ENCODE measurements at places on chromosomes 4 and X. TPM values are rescaled to one million over a fixed set of nuclear protein-coding genes. Genes with fewer than 3 reads are reported as not detected.

Gene MMRN1
- total RNA-seq: 10.7 TPM

Gene HSD17B10
- total RNA-seq: 135 TPM

Gene TECRL
- total RNA-seq: not detected

DNA sequence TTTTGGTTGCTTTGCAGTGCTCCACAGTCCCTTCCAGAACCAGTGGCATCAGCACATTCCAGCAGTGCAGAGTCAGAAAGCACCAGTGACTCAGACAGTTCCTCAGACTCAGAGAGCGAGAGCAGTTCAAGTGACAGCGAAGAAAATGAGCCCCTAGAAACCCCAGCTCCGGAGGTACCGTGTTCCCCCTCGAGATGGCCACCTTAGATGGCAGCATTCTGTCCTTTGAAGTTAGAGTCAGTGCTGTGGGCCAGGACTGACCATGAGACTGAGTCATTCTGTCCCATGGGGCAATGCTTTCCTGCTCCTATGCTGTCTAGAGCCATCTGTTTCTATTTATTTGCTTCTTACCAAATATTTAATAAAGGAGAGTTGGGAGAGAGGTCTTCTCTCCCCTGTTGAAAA, 112.3 kb downstream of the KLHL8 start:
- DNase-seq: no peak

DNA sequence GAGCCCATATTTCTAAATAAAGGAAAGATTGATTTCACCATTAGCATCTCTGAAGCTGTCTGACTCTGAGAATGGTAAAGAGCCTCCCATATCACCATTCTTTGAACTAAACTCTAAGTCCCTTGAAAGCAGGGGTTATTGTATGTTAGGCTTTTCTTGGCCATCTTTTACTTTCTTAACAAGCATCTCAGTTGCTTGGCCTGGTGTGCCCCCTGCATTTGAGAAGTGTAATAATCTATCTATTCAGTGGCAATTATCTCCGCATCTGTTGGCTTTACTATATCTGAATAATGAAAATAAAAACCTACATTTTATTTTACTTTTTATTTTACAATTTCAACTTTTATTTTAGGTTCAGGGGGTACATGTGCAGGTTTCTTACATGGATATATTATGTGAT, 128.3 kb upstream of the ARMCX2 start:
- no peak for DNase-seq

DNA sequence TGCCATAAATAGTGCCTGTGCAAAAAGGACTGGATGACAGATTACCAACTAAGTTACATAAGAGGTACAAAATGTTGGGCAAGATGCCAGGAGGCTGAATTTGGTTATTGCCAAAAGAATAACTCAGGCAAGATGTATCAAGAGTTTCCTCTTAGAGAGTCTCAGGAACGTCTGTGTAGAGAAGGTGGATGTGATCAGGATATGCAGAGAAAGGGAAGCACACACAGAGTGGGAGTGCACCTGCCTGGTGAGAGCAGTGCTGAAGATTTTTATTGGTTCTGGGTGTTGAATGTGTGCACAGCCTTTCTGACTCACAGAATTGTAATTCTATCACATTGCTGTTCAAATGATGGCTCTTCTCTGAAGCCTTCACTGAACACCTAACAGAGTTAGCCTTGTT, 156.8 kb upstream of the HS3ST1 start:
- no peak for DNase-seq

GRCh38 chr4:138223231-138223910, 18.8 kb downstream of the SLC7A11 start:
- no peak for DNase-seq

DNA sequence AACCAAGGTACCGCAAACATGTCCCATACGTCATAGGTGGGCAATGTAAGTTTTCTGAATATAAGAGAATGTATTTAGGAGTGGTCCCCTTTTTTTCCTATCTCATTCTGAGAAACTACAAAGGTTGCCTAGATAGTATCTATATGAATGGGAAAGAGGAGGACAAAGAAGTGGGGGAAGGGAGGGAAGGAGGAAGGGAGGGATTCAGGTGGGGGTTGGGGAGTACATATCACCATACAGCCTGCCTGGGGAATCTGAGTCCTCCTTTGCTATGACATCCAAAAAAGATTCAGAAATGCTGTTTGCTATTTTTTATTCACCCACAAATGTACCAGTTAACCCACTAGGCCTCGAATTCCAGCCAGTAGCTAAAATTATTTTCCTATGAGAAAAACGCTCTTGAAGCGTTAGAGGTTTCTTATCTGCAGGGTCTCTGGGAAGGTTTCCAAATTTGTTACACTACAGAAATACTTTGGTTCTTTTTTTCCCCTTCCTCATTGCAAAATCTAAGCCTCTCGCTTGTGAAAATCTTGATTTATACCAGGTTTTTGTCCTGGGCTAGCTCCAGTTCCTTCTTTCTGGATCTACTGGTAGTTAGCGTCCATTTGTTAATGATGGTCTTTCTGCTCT, 212.9 kb downstream of the NSUN7 start:
- no peak for DNase-seq

Measured in neural crest cell (in vitro differentiated cells).